ENCODE measurements at places on chromosomes 7 and 10.
A peak's percentile ranks its signal among the peaks of the same experiment; 100 is the strongest.

DNA sequence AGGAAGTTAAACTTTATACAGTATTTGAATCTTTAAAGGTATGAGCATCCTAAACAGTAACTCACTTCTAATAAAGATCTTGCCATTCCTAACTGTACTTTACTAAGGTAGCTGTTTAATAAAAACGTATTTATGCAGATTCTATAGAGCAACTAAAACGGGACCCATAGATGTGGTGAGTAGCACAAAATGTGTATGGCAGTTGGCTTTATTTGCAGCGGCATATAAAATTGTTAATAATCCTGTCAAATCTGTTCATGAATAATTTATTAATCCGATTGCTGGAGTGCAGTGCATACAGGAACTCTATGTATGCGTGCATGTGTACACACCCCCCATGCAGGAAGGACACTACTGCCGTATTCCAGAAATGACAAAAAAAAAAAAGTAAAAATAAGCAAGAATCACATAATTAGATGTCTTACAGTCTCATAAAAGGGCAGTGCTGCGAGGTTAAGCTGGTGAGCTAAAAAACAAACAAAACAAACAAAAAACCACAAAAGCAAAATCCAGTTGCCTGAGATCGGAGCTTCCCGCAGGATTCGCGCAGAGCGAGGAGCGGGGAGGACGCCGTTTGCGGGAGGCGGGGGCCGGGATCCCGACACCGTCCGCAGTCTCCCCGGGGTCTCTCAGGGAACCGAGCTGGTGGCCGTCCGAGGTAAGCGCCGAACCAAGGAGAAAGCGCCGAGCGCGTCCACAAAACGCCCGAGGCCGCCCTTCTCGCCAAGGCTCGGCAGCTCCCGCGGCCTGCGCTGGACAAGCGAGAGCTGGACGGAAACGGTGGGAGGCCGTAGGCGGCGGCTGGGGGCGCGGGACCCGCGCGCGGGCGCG lies 518 bp upstream of the COMMD3 start:
- DNase-seq: peak; percentile 44

DNA sequence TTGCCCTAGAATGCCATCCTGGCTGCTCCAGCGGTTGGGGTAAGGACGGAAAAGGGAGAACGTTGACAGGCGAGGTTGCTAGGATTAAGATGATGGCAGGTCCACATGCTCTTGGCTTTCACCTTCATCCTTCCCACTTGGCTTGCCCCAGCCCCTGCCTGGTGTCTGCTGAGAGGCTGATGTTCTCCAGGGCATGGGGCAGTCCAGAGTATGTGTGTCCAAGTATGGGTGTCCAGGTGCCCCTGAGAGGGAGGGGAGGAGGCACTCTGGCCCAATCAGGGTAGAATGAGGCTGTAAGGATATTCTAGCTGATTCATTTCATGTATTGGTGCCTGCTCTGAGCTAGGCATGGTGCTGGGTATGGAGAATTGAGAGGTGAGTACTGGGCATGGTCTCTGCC lies 12.6 kb downstream of the NEURL1 start:
- no peak for DNase-seq

DNA sequence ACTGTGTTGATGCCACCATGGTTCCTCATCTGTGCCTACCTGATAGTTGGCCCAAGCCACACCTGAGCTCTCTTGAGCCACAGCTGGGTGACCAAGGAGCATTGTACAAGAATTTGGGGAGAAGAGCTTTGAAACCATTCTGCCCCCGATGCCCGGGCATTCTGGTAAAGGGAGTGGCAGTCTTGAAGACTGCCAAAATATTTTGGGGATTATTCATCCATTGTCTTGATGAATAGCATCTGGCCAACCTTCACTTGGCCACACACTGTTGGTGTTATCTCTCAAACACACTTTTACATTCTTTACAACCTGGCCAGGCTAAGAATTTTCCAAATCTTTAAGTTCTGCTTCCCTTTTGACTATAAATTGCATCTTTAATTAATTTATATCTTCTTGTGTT lies 113.1 kb upstream of the PCBD1 start:
- no peak for DNase-seq

- DNase-seq: no peak
These were observed 145.6 kb upstream of the NFE2L3 start for GRCh38 chr7:26006426-26006825.

- DNase-seq: no peak
These were observed 33.3 kb upstream of the NMT2 start for GRCh38 chr10:15201589-15202300.

All from RKO (cell line).